Progenitor cell of endocrine pancreas (in vitro differentiated cells): ENCODE measurements at places on chromosomes 13 and 19.

DNA sequence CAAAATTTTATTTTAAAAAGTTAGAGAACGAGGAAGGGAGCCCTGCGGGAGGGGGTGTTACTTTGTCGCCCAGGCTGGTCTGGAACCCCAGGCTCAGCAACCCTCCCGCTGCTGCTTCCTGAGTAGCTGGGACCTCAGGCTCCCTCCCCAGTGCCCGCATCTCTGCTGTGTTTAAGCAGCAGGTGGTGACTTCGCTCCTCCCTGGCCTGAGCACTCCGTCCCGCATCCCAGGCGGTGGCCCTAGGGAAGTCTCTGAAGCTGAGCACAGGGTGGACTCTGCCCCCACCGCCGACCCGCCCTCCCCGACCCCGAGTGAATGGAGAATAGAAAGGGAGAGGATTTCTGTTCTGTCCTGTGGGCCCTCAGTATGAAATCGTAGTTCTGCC is 30.5 kb downstream of the ZNF701 start:
- DNase-seq = peak; percentile 23

DNA sequence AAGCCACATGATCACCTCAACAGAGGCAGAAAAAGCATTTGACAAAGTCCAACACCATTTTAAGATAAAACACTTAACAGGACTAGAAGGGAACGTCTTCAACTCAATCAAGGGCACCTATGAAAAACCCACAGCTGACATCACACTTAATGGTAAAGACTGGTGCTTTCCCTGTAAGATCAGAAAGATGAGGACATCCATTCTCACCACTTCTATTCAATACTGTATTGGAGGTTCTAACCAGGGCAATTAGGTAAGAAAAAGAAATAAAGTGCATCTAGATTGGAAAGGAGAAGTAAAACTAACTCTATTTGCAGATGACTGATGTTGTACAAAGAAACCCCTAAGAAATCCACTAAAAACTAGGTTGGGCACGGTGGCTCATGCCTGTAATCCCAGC is 11.2 kb upstream of the AKAP8 start:
- DNase-seq = no peak

DNA sequence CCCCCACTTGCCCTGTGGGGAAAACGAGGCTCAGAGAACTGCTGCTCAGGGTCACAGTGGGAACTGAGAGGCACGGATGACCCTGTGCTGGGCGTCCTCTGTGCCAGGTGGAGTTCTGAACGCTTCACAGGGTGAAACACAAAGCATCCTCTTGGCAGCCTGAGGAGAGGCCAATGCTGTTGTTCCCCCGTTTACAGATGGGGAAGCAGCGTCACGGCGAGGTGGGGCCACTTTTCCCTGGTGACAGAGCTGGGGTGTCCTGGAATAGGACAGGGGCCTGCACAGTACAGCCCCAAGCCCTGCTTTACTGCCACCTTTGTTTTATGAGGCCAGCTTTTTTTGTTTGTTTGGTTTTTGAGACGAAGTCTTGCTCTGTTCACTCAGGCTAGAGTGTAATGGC is 22.1 kb downstream of the DHX34 start:
- no peak for DNase-seq

- no peak for DNase-seq
Observed at GRCh38 chr13:44117351-44117750, 237.6 kb downstream of the LACC1 start.

GRCh38 chr19:38562096-38562495 is 55.7 kb downstream of the MAP4K1 start:
- no peak for DNase-seq

DNA sequence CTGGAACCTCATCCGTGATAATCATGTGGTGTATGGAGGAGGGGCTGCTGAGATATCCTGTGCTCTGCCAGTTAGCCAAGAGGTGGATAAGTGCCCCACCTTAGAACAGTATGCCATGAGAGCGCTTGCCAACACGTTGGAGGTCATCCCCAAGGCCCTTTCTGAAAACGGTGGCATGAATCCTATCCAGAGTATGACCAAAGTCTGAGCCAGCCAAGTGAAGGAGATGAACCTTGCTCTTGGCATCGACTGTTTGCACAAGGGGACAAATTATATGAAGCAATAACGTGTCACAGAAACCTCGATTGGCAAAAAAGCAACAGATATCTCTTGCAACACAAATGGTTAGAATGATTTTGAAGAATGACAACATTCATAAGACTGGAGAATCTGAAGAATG is 251.2 kb upstream of the OBI1 start:
- DNase-seq = no peak

DNA sequence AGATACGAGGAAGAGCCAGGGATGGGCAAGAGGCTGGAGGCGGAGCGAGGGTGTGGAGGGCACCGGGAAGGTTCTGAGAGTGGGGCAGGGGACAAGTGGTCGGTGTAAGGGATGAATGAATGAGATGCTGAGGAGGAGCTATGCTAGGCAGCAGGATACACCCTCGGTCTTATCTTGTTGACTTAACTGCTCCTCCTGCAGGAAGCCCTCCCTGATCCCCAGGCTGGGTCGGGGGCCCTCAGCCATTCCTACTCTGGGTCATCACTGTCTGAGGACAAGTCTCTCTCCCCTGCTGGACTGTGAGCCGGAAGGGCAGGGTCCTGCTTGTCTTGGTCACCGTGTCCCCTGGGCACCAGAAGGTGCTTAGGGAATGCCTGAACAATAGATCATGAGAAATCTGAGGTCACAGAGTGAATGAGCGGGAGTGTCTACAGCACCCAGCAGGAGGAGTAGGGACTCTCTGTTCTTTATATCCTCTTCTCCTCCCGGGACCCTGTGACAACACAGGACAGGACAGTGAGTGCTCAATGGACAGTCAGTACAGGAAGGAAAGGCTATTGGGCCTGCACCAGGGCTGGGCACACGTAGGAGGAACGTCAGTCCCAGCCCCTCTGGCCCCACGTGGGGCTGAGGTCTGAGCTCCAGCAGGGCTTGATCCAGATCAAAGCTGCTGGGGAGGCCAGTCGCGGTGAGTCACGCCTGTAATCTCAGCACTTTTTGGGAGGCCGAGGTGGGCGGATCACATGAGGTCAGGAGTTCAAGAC is 6.5 kb downstream of the NKPD1 start:
- DNase-seq = no peak

GRCh38 chr19:42516771-42517170 is 11.5 kb downstream of the CEACAM1 start:
- DNase-seq = no peak

GRCh38 chr13:46668931-46669525 is 116.1 kb downstream of the LRCH1 start:
- DNase-seq = no peak

DNA sequence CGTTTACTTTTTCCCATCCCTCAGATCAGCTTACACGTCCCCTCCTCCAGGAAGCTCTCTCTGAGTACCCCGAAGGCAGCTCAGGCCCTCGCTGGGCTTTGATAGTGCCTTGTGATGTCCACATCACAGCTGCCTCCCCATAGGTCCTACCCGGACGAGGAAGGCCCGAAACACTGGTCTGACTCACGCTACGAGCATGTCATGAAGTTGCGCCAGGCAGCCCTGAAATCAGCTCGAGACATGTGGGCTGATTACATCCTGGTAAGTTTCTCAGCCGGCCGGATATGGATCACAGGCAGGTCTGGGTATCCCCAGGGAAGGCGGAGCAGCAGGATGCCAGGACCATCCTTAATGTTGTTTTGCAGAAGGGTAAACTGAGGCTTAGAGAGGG is 4.8 kb downstream of the COLGALT1 start:
- DNase-seq = no peak
